Activated CD4-positive, alpha-beta T cell treated with anti-CD3 and anti-CD28 coated beads, Interleukin-2, amount 50 U/mL, for 24 hours (primary cell): ENCODE measurements at places on chromosomes 1 and 21.

GRCh38 chr1:56278061-56278460 is 301.3 kb downstream of the PLPP3 start:
- DNase-seq, result no peak

- no peak for DNase-seq
Observed at GRCh38 chr1:95309031-95309471, 75.0 kb downstream of the RWDD3 start.

GRCh38 chr1:86798608-86799291 is 94.4 kb downstream of the SH3GLB1 start:
- DNase-seq, result no peak

- DNase-seq, result no peak
Observed at GRCh38 chr1:53505401-53505800, 46.2 kb downstream of the DMRTB1 start.

DNA sequence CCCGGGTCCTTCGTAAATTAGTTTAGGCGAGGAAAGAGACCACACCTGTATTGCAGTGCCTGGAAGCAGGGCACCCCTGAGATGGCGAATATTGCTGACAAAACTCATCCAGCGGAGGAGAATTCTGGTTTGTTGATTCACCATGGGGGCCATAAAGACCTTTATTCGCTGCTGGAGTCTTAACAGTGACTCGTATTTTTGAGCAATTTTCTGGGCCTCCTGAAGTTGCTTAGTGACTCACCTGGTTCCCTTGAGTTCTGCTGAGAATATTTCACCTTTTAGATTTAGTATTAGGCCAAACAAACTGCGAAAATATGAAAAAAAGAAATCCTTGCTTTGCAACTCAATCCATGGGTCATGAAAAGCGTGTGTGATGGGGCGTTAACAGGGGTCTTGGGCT is 20.6 kb upstream of the H6PD start:
- DNase-seq, result no peak

DNA sequence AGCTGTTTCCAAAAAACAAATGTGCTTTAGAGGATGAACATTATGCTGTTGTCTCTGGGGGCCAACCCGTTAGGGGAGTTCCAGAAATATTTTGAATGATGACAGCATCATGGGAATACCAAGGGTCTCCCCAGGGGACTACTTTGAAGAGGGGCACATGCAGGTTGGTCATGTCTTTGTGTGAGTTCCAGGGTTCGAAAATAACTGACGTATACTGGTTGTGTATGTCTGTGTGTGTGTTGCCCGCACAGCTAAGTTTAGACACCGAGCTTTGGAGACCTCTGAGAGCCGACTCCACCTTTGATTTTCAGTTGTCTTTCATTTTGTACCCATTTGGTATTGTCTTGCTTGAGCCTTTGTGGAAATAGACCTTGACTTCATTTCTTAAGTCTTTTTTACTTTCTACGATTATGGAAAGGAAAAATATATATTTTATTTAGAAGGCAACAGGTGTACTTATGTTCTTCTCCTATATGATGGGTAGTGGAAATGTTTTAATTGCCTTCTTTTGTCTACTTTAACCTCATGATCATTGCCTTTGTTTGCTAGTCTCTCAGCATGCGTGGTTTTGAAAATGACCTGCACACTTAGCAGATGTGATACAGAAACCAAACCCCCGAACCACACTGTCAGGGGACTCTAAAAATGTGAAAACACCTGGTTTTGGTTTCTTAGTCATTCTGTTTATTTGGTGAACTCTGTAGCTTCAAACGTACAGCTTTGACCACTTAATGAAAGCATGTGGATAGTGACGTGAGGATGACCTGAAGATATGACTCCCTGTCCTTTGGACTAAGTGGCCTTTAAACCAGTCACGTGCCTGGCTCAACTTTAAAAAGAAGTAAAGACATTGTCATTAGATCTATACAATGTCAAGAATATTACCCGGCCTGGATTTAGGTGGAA is 56.5 kb downstream of the GALNT2 start:
- no peak for DNase-seq

GRCh38 chr1:225435957-225436392 is 8.1 kb upstream of the LBR start:
- DNase-seq, result no peak

DNA sequence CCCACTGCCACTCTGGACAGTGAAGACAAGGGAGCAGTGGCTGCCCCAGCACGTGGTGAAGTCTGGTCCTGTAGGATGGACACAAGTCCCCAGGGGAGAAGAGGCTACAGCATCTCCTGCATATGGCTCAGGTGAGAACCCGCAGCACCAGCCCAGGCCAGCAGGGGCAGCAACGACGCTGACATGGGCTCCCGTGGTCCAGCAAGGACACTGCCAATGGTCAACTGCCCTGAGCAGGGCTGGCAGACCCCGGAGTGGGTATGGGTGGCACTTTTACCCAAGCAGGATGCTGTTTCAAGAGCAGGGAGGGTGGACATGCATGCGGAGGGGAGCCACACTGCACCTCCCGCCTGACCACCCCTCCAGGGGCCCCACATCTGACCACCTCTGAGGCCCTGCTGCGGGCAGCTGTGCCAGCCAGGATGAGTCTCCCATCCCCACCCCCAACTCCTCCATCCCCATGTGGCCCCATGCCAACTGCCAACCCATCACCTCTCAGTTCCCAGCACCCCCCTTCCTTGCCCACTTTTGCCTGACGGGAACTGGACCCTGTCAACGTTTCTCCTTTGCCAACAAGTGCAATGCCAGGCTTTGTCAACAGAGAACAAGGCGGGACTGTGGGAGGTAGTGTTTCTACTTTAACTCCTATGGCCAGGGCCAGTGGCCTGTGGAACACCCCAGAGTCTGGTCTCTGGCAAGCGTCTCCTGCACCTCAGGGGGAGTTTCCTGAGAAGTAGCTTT is 8.6 kb downstream of the MORN1 start:
- DNase-seq, result no peak

- no peak for DNase-seq
Observed at GRCh38 chr1:24382165-24382577, 31.4 kb downstream of the STPG1 start.

DNA sequence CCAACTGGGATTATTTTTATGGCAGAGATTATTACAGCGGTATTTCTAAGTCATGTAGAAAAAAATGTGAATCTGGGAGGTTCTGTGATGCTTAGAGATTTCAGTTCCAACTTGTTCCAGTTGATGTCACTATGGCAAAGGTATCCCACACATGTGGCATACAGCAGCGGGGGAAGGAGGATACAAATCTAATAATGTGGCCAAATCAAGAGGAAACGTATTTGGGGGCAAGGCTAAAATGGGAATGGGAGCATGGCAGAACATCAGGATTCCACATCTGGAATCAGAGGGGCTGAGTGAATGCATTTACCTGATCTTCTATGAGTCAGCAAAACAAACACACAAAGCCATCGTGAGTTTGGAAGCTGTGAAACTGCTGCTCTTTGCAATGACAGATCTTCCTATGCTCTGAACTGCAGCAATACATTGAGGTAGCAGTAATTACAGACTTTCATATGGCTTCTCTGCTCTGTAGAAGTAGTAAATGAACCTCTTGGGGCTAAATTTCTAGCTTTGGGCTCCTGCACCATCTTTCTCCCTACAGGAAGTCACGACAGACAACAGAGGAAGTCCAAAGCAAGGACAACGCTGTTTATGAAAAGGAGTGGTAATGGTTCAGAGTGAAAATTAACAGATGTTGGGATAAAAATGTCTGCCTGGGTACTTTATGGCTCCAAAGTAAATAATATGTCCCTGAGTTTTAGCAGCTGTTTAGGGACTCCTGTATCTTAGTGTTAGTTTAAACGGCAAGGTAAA is 55.5 kb downstream of the GABPA start:
- DNase-seq, result no peak

DNA sequence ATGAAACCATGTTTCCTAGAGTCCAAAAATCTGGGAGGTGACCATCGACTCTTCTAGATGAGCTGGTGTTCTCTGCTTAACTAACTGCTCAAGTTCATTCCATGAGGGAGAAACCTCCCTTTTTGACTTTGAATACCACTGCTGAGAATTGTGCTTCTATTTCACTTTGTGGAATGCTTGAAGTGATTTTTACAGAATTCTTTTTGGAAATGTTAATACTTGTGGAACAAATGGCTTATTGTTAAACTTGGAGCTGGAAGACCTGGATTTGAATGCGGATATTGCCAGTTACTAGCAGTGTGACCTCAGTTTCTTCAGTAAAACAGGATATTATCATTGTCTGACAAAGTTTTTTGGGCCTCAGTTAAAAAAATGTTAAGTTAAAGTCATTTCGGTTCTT is 36.5 kb upstream of the APP start:
- no peak for DNase-seq

GRCh38 chr1:164524810-164525209 is 34.2 kb upstream of the PBX1 start:
- DNase-seq, result no peak

DNA sequence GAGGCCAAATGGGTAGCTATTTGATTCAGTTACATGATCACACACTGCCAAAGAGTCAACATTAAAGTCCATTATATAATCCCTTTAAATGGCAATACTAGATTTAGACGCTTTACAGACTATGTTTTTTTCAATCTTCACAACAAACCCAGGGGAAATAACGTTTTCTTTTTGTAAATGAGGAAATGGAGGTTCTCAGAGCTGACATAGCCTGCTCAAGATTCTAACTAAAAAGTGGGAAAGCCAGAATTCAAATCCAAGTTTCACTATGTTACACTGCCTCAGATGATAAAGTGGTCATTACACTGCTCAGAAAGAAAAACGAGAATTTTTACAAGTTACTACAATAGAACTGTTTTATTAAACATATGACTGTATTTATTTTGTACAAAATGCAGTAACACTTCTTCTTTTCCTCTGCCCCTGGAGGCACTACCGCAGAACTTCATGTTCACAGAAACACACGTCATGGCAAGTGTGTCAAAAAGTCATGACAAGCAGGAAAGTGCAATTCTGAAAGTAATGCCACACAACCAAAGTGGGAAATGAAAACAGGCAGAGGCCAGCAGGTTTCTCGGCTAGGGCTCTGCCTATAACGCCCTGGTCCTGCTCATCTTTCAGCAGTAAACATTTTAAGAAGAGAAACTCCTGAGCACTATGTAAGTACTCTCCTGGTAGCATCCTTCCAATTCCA is 19.0 kb downstream of the THEMIS2 start:
- DNase-seq, result no peak

DNA sequence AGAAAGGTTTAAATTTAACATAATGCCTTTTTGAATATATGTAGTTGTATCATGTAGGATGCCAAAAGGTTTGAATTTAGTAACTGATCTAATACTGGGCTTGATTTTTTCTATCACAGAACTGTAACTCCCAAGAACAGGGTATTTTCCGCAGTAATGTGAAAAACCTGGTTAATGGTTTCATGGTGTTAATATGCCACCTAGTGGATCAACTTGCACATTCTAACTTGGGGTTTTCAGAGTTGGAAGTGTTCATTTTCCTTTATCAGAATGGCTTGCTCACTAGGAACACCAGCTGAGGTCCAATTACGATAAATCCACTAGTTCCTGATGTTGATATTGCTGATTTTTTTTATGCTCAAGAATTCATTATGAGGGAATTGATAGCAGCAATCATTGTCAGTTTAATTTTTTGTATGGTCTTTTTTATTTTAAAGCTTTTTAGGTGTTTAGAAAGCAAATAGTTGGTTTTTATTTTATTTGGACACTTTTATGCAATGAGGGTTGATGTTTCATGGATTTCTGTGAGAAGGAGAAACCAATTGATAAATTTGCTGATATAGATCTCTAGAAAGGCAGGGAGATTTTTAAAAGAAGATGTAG is 157.2 kb downstream of the PLA2G4A start:
- DNase-seq, result no peak

DNA sequence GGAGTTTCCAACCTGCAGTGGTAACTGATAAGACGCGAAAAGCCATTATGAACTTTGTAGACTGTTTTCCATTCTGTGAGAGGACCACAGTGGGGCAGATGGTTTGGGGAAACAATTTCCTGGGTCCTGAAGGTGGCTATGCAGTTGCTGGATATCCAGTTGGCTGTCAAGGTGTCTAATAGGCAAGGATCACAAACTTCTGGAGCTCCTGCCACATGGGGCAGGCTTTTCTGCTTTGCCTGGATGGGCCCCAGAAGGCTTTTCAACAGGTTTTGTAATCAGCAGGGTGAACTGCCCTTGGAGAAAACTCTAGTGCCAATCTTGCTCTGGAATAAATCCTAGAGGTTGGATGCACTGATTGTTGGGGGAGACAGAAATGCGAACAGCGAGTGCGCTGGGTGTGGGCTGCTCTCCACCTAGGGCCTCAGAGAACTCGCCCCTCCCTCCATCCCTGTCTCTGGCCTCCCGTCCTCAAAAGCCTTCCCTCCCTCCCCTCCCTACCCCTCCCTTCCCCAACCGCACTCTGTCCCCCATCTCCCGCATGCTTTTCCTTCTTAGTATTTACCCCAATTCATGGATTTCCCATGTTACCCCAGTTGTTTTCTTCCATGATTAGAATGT is 210.3 kb upstream of the USP24 start:
- no peak for DNase-seq

GRCh38 chr1:37828410-37829074 is 20.5 kb upstream of the YRDC start:
- DNase-seq, result no peak

GRCh38 chr1:46408356-46409062 is 14.4 kb downstream of the FAAH start:
- DNase-seq, result no peak

DNA sequence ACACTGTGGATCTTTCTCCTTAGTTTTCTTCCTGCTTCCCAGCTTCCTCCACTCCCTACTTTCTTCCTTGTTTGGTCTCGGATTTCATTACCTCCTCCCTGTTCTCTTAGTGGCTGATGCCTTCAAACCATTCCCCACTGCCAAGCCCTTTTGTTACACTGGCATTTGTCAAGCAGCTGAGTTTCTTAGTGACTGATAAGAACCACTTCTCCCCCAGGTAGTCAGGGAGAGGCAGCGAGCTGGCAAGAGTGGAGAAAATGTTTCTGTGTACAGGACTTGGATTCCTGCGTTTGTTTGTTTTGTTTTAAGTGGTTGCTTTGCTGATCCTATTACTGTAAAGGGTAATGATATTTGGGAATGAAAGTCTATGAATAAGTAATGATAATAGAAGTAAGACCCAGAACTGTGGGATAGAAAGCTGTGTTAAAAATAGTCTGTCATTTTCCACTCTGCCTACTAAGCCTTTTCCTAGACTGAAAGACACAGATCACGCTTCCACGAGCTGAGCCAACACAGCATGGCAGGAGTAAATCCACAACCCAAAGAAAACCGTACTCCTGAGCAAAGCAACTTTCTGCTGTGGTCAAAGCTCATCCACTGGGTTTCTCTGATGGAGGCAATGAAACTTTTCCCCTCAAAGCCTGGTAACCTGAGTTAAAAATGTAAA is 10.1 kb upstream of the SERTAD4 start:
- no peak for DNase-seq

- DNase-seq, result no peak
Observed at GRCh38 chr1:116737855-116738321, 16.3 kb upstream of the CD2 start.

- DNase-seq, result peak; percentile 12
Observed at GRCh38 chr1:172266528-172267174, 153.8 kb upstream of the C1orf105 start.

DNA sequence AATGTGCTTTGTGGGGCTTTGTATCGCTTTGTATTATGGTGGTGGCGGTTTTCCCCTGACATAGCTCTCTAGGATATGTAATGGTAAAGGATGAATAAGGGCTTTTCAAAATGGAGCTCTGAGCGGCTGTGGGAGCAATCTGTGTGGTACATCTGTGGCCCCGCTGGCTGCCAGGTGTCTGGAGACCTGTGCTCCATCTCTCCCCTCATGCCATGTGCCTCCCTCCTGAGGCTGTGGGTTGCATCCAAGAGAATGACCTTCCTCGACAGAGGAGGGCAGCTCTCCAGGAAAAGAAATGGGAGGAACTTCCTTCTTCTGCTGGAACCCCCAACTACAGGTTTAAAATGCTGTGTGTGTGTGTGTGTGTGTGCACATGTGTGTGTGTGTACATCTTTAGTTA is 78.7 kb downstream of the RYR2 start:
- no peak for DNase-seq
